ENCODE measurements at places on chromosomes 2 and 18. TPM values are rescaled to one million over a fixed set of nuclear protein-coding genes. Genes with fewer than 3 reads are reported as not detected.

DNA sequence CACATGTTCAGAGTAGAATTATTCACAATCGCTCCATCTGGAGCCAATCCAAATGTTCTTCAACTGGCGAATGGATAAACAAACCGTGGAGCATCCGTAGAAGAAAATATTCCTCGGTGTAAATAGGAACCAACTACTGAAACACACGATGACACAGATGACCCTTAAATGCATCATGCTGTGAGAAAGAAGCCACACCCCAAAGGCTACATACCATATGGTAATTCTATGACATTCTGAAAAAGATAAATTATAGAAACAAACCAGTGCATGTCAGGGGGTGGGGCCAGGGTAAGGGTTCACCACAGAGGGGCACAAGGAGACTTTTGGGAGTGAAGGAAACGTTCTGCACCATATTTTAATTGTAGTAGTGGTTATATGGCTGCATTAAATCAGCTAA is 312.2 kb upstream of the SMIM21 start:
- ATAC-seq, result no peak

- no peak for ATAC-seq
These were observed 89.4 kb upstream of the SPTBN1 start for GRCh38 chr2:54366487-54367280.

GRCh38 chr2:184654945-184655344 is 56.6 kb downstream of the ZNF804A start:
- ATAC-seq, result no peak

- peak; percentile 92 for ATAC-seq
These were observed 162.7 kb downstream of the PKP4 start for GRCh38 chr2:158619496-158619895.

DNA sequence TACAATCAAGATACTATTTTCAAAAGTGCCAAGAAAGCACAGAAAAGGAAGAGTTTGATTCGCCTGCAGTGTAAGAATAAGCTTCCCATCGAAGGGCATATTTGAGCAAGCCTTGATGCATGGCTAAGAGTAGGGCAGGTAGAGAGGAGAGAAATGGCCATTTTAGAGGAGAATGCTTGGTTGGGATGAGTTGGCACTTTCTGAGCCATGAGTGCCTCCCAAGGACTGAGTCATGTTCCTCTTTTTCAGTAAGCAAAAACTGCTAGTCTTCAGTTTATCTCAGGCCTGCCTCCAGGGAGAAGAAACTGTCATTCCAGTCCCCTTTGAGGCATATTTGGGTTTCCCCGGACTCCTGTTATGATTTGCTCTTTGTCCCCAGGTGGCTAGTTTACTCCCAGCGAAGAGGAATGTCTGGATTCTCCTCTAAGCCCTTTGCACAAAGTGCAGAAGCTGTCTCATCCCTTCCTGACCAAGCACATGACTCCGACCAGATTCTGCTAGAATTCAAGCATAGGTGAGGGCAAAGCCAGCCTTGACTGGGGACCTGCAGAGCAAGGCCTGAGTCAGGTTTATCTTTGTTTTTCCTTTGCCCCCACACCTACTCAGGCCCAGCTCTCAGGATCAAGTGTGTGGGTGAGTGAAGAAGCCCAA is 115.2 kb downstream of the TTC32 start:
- ATAC-seq, result peak; percentile 54

- ATAC-seq, result no peak
These were observed 64.0 kb upstream of the CERS6 start for GRCh38 chr2:168392024-168392423.

DNA sequence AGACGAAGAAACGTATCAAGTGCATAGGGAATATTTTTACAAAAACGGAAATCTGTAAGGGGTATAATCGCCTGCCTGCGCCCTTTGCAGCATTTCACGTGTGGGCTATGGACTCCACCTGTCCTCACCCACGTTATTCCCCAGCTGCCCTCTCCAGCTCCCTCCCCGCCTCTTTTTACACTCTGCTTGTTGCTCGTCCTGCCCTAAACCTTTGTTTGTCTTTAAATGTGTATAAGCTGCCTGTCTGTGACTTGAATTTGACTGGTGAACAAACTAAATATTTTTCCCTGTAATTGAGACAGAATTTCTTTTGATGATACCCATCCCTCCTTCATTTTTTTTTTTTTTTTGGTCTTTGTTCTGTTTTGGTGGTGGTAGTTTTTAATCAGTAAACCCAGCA is 169.4 kb upstream of the SIX3 start:
- no peak for ATAC-seq

GRCh38 chr2:69422198-69422597 is 15.0 kb downstream of the NFU1 start:
- no peak for ATAC-seq

Gene POTEJ
- not detected for total RNA-seq

Gene CIB4
- total RNA-seq, result not detected

Gene STON1
- 2.4 TPM for total RNA-seq
